ENCODE measurements at places on chromosomes 11 and 22.
A peak's percentile ranks its signal among the peaks of the same experiment; 100 is the strongest.

GRCh38 chr11:23932485-23932898 is 564.4 kb upstream of the LUZP2 start:
- DNase-seq, result no peak

DNA sequence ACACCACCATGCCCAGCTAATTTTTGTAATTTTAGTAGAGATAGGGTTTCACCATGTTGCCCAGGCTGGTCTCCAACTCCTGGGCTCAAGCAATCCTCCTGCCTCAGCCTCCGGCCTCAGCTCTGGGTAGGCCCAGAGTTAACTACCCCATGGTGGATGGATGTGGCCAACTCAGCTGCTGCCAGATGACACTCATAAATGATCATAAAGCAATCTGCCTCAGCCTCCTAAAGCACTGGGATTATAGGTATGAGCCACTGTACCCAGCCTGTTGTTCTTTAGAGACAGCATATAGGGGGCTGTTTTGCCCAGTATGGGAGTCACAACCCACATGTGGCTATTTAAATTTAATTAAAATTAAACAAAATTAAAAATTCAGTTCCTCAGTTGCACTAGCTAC is 54.3 kb downstream of the LARGE1 start:
- DNase-seq, result no peak

DNA sequence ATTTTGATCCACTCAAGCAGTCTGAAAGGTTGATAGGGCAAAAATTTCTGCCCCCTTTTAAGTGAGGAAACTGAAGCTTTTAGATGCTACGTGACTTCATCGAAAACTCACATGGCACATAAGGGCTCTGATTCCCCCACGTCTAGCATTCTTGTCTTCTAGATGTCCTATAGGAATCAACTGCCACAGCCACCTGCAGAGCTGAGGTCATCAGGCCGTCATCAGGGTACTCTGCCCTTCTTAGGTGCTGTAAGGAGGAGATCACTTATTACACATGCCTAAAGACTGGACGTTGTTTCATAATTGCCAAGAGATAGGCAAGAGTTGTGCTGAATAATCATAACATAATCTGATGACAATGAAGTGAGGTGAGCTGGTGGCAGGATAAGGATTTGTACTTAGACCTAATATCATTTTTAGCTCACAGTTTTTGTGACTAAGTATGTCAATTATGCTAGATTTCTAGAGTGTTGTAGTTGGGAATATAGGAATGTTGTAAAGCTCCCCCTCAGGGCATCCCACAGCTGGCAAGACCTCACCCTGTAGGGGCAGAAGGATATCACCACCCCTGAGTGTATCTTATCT is 349.4 kb downstream of the METTL15 start:
- DNase-seq, result no peak

- DNase-seq, result no peak
Measured at GRCh38 chr11:34351051-34351450, 6.8 kb downstream of the ABTB2 start.

DNA sequence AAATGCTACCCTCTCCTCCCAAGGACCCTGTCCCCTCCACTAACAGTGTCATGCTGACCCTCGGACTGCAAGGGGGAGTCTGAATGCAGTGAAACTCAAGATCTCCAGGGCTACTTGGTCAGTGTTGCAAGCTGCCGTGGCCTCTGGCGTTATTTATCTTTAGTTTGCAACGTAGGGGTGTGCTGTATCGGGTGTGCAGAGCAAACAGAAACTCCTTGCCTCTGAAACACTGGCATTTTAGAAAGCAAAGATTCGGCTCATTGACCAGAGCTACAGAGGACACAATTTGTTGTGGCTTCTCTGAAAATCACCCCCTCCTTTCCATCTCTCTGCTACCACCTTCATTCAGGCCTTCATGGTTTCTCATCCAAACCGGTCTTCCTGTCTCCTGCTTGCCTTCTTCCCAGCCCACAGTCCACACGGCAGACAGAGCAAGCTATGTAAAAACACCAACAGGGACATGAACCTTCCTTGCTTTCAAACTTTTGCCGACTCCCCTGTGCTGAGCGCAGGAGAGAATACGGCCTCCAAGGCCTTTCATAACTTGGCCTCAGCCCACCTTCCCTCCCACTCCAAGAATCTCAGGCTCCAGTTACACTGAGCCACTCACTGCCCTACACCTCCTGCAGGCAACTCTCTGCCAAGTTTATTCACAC is 14.9 kb downstream of the FZD4 start:
- DNase-seq, result no peak

GRCh38 chr22:48738204-48738980 is 1089.3 kb downstream of the BRD1 start:
- no peak for DNase-seq

GRCh38 chr11:65858681-65859087 is 704 bp upstream of the CFL1 start:
- DNase-seq, result no peak

- no peak for DNase-seq
Measured at GRCh38 chr22:30270832-30271231, 4.2 kb upstream of the OSM start.

GRCh38 chr11:46180736-46181135 is 59.5 kb upstream of the PHF21A start:
- DNase-seq, result no peak

DNA sequence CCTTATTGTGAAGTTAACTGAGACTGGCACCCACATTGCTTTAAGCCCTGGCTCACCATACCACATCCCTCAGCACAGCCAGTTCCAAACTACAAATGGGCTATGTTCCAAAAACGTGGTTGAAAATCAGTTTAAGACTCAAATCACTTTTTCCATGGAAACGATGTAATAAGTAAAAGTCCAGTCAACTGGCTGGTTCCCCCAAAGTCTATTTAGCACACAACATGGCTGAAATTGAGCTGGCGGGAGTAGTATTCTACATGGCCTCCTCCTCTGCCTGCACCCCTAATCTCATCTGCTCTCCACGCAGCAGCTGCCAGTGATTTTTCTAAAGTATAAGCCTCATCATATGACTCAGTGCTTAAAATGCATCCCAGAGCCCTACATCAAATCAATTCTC is 40.9 kb upstream of the BIRC3 start:
- DNase-seq, result no peak

DNA sequence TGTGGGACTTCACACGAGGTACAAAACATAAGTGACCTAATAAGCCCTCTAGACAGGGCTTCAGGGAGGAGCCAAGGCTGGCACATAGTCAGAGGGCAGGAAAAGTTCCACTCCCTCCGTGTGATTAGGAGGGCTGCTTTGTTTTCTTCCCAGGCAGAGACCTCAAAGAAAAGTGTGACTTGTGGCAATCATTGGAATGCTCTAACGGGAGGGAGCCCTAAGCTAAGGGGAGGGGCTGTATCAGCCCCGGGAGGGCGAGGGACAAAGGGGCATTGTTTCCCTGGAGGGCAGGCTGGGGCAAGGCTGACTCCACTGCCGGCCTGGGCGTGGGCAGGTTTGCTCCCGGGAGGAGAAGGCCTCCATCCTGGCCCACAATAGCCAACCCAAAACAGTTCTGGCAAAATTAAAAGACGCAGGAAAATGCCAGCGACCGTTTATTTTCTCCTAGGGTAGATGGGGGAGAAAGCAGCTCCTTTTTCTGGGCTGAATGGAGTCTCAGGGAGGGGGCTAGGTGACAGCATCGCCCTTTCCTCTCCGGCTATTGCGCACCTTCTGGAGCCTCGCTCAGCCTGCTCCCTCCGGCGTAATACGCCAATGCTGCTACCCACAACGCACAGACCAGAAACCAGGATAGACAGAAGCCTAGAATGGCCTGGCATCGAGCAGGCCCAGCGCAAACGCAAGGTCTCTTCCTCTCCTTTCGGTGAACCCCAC is 60.2 kb downstream of the ENDOD1 start:
- peak; percentile 99 for DNase-seq

DNA sequence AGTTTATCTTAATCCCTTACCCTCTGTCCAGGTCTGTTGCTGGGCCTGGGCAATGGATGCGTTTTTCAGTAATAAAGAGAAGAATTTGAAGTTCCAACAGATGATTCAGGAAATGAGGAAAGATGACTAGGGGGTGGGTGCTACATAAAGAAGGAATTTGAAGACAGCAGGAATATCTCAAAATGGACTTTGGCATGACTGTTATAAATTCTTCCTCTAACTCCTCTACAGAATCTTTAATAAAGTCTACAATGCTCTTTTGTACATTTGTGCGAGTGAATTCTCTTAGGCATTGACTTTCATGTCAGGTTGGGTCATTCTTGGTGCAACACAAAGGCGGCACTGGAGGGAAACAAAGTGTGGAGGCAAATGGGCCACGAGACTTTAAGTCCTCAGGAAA is 35.1 kb upstream of the PRSS23 start:
- peak; percentile 58 for DNase-seq

- no peak for DNase-seq
Measured at GRCh38 chr11:68153742-68154141, 32.6 kb upstream of the CHKA start.

DNA sequence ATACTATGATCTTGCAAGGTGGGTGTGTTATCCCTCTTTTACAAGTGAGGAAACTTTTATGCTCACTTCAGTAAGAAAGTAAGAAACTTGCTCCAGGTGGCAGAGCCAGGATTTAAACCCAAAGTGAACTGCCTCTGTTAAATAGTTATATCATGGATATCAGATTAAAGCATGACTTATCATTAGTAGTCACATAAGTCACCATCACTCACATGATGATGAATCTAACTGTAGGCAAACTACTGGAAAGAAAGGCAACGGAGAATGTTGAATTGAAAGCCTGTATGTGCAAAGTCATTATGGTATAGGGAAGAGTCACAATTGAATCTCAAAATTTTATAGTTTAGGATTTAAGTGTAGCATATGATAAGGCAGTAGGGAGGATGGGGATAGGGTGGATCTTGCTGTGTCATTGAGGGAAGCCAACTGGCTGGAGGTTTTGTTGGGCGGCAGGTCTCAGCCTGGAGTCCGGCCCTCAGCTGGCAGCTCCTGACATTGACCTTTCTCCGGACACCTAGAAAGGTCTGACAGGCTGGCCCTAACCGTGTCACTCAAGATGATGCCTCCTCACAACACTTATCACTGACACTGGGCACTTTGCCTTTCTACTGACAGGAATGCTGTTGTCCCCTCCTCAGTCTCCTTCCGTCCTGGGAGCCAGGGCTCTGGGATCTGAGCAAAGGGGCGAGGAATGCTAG is 98.3 kb downstream of the EMSY start:
- DNase-seq, result peak; percentile 14
